T-helper 2 cell (primary cell): ENCODE measurements at places on chromosomes 5 and 9.

GRCh38 chr9:27771803-27772545, 198.7 kb upstream of the C9orf72 start:
- DNase-seq, result no peak

DNA sequence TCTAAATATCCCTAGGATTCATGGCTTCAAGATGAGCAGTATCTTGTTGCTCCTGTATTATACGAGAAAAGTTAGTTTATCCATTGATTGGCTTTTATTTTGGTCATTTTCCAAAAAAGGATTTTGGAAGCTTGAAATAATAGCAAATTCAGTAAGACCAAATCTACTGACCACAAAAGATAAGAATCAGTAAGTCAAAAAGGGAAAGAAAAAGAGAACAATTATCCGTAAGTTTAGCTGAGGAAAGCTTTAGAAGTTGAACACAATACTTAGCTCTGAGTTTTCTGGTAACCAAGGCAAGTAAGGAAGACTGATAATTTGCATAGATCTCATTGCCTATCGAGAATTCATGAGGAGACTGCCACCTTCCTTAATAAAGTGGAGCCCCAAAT, 9.1 kb downstream of the TGFBR1 start:
- DNase-seq, result no peak

GRCh38 chr9:86788456-86788855, 158.8 kb downstream of the GAS1 start:
- DNase-seq, result no peak

DNA sequence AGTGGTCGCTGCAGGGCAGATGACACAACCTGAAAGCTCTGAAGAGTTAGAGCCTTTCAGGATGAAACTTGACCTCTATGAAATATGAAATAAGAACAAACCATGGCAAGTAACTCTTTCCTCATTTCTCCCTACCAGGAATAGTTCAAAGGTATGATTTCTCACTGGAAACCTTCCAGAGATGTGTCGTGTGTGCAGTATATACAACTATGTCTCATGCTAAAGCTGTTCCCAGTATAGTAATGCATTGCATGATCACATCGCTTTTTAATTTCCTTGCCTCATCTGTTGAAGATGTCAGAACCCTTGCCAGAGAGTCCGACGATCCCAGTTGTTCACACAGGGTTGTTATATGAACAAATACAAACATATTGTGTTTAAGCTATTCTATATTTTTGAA, 45.8 kb upstream of the RGMB start:
- DNase-seq, result no peak

DNA sequence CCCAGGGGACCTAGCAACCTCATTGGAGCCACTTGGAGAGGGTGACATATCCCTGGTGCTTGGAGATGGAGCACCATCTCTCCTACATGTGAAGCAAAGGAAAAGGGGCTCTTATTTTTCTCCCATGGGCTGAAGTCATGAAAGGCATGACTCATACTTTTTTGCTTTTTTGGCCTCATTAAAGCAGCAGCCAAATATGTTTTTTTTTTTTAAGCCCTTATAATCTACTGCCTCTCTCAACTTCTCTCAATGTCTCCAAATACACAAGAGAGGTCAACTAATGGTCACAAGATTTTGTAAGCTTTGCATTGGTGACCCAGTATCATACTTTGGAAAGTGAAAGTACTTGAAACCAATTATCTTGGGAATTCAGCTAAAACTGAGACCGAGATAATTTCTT, 1.6 kb upstream of the CFAP90 start:
- DNase-seq, result no peak

DNA sequence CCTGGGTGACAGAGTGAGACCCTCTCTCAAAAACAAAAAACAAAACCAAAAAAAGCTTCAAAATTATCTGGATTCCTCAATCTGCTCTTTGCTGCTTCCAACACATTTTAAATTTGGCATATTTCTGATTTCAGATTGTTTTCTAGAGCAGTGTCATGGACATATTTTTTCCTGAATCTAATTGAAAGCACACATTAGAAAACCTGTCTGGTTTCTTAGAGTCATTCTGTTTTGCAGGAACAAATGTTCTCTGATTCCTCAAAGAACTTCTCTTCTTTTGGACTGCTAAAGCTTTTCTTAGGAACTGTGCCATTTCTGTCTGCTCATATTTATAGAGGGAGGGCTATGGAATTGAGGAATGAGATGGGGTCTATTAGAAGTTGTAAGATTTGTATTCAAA, 81.6 kb downstream of the RAI14 start:
- DNase-seq, result no peak

DNA sequence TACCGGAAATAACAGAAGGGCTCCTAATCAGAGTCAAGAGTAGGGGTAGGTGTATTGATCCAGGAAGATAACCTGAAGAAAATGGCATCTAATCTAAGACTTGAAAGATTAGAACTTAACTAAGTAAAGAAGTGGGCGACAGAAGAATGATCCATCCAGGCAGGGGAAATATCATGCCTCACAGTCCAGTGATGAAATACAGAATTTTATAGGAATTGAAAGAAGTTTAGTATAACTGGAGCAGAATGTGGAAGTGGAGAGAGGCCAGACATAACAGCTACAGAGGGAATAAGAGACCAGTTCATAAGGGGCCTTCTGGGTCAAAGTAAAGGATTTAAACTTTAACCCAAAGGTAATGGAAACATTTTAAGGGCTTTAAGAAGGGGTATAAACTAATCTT, 42.2 kb downstream of the ERP44 start:
- no peak for DNase-seq

GRCh38 chr9:131218370-131218769, 57.9 kb downstream of the FAM78A start:
- DNase-seq, result no peak

DNA sequence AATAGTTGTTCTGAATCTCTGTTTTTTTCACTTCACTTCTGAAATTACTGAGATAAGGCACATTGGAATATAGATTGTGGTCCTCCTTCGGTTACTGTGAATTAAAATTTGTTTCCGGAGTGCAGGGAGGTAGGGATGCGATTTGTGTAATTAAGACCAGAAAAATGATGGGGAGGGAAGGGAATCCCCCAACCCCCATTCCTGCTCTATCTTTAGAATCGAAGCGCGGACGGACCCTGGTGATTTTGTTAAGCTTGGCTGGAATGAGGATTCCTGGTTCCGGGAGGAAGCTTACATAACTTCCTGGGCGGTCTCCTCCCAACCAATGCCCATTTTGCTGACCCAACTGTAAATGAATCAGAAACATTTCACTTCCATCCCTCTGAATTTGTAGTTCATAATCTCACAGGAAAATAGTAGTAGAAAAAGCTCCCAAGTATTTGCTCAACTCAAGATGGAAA, 220.1 kb upstream of the MSX2 start:
- no peak for DNase-seq

GRCh38 chr5:150647275-150648251, 7.1 kb downstream of the SYNPO start:
- no peak for DNase-seq

GRCh38 chr9:126756876-126757415, 47.9 kb upstream of the ZBTB43 start:
- no peak for DNase-seq

DNA sequence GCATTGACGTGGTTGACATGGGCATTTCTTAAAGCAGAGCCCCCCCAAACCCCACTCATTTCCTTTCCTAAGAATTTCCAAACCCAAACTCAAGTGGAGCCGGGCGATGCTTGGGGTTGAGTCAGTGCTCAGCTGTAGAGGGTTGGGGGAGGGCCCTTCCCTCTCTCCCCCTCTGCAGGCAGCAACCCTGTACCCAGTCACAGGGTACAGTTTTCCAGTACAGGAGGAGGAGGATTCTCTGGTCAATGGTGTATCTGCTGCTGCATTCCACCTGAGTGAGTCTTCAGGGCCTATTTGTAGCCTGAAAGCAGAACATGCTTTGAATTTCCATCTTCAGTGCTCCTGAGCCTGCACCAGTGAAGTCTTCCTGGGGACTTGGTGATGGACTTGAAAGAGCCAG, 55.8 kb downstream of the ENTREP1 start:
- no peak for DNase-seq

- no peak for DNase-seq
These were observed 184.9 kb downstream of the FANCC start for GRCh38 chr9:95132366-95133324.

GRCh38 chr5:123147128-123147715, 58.2 kb downstream of the PRDM6 start:
- DNase-seq, result no peak

DNA sequence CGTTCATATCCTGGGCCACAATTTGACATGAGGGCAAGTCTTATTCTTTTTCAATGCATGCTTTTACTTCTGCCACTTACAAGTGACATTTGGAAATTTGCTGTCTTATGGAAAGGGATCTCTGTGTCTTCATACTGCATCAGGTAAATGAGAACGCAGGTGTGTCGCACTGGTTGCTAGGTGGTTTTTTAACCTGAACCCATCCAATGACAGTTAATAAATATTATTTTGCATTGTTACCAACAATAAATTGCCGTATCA, 1.1 kb downstream of the ADAMTS16 start:
- DNase-seq, result no peak

GRCh38 chr5:172380301-172380986, 73.9 kb downstream of the SH3PXD2B start:
- no peak for DNase-seq

DNA sequence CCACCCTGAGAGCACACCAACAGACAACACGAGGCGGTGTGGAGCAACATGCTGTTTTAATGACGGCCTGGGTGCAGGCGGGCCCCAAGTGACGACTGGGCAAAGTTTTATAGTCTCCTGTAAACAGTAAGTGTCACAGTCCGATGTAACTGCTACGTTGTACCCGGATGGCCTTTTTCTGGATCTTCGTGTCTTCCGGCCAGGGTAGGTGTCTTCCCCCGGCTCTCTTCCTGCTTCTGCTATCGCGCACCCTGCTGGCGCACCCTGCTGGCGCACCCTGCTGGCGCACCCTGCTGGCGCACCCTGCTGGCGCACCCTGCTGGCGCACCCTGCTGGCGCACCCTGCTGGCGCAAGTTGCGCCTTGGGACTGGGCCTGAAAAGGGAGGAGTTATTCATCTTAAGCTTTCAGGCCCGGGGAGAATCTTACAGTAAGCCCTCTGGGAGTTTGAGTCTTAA, 143.0 kb upstream of the TARS1 start:
- no peak for DNase-seq

DNA sequence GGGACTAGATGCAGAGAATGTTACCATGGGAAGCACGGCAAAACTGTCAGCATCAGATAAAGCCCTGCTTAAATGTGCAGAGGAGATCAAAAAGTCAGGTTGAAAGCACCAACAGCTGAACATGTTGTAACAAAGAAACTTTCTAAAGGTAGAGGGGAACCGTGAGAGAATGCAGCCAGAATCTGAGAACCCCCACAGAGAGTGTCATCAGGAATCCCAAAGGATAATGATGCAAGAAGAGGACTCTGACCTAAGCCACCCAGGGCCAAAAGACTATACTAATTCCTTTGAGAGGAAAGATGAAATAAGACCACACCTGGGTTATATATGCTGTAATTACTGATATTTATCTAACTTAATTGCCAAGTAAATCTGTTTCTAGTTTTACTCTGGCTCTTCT, 116.6 kb downstream of the PCSK1 start:
- no peak for DNase-seq

DNA sequence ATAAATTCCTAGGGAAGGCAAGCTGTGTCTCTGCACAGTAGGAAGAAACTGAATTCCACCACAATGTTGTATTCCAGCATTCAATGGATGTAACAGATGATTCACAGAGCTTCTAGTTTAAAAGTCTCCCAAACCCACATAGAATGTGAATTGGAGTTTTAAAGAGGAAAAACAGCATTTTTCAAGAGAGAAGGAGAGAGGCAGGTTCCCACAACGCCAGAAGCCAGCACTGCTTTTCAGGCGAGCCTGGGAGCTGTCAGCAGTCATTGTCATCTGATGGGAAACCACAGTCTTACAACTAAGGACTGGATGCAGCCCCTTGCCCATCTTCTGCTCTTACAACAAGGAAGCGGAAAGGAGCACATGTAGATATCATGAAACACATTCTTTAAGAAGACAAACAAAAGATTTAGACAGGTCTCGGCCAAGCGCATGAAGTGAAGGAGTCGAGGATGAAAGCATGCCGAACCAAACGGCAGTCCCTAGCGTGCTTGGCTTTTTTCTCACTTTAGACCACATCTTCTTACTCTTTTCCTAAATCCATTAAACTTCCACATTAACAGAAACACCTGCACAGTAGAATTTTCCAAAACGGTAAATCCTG, 638 bp downstream of the DIRAS2 start:
- DNase-seq, result no peak

DNA sequence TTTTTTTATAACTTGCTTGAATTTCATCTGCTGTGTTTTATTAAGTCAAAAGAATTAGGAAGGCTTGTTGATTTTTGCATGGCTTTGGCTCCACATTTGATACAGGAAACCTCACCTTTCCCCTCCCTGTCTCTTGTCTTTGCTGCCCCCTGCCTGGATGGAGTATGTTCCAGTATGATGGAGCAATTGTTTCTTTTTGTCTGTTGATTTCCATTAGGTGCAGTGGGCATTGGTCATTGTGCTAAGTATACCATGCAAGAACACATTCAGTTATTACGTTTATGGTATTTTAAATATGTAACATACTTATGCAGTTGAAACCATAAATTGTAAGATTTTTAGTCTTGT, 19.6 kb downstream of the TJP2 start:
- DNase-seq, result no peak

DNA sequence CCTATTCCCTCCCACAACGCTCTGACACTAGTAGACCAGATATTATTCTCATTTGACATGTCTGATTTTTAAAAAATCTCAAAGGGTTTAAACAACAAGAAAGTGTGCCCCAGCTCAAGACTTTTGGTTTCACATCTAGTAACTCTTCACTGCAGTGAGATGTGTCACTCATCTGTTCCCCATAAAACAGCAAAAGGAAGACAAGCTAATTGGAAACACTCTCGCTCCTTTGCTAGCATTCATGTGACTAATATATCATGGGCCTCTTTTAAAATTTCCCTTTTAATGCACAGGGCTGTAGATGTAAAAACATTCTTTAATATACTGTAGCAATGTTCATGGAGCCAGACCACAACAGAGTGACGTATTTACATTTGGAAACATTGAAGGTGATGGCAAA, 372.6 kb downstream of the ZNF608 start:
- no peak for DNase-seq

DNA sequence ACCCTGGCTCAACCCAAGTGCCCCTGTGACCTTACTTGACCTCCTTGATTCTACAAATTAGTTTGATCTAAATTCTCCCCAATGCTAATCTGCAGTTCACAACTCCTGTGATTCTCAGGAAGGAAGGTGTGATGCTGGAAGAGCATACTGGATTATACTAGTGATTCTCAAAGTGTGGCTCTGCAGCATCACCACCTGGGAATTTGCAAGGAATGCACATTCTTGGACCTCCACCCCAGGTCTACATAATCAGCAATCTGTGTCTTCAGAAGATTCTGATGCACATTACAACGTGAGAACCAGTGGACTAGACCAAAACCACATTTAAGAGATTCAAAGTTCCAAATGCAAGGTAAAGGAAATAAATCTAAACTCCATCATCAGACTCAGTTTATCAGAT, 198.6 kb downstream of the AGTPBP1 start:
- DNase-seq, result no peak
